ENCODE measurements at places on chromosomes 2 and 18.

- DNase-seq, result peak; percentile 65
Observed at GRCh38 chr2:229342376-229342775, 71.3 kb upstream of the PID1 start.

- DNase-seq, result peak; percentile 7
Observed at GRCh38 chr18:2223449-2223848, 347.9 kb downstream of the METTL4 start.

GRCh38 chr18:38033282-38033681, 467.7 kb upstream of the CELF4 start:
- DNase-seq, result no peak

GRCh38 chr2:240210198-240210965, 69.9 kb upstream of the OTOS start:
- no peak for DNase-seq

DNA sequence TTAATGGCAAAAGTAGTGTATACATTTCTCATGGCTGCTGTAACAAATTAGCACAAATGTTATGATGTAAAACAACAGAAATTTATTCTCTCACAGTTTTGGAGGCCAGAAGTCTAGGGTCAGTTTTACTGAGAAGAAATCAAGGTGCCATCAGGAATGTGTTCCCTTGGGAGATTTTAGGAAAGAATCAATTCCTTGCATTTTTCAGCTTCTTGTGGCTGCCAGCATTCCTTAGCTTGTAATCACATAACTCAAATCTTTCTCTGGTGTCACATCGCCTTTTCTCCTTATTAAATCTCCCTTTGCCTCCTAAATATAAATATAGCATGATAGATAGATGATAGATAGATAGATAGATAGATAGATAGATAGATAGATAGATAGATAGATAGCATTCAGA, 307.0 kb upstream of the REG3G start:
- no peak for DNase-seq

DNA sequence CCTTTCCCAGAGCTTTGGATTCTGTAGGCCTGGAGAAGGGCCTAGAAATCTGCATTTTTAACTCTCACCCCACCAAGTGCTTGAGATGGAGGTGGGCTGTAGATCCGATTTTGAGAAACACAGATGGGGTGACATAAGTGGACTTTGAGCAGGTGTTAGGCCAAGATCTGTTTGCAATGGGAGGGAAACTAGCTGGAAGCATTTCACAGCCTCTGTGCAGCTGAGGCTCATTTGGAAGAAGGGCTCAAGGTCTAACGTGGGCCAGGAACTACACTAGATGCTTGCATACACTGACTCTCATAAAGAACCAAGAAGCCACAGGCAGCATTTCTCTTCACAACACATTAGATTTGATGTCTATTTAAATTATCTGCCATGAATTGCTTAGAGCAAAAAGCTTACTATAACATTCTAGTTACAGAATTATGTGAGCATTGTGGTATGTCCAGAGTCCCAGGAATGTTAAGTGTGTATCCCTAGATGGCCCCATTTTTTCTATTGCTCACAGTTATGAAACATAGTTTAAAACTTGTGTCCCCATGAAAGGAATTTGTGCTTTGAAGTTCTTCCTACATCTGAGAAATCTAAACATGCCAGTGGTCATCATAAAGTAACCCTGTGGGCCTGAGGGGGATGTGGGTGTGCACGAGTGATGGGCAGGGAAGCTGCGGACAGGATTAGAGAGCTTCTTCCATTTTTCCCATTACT, 77.2 kb downstream of the CD28 start:
- DNase-seq, result no peak

DNA sequence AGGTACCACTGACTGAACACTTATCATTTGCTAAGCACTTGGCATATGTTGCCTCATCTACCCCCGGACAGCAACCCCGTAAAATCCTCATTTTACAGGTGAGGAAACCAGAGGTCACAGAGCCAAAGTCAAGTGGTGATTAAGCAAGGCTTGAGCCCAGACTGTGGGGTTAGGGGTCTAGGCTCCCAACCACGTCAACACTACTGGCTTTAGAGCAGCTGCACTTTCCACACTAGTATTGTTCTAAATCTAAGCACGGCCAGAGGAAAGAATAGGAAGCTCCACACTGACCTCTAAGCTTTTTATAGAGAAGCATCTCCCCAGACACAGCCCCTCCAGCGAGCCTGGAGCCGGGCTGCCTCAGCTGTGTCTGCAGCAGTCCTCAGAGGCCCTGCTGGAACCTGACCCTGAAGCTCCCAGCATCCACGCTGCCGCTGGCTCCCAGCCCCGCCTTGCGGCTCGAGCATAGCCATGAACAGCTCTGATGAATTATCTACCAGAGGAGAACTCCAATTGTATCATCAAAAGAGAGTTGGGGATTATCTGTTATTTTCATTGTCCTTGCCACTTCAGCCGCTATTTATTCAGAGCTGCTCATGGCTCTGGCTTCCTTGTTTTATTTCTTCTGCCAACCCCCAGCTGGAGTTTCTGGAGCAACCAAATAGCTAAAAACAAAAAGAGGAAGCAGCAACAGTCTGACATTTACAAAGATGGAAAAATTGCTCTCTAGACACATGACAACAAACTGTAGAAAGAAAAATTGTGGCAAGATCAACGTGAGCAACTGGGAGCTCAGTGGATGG, 62.2 kb upstream of the RTN4 start:
- no peak for DNase-seq

- DNase-seq, result no peak
Observed at GRCh38 chr2:231339316-231339715, 56.2 kb upstream of the B3GNT7 start.
